ENCODE measurements at places on chromosomes 4 and X.

DNA sequence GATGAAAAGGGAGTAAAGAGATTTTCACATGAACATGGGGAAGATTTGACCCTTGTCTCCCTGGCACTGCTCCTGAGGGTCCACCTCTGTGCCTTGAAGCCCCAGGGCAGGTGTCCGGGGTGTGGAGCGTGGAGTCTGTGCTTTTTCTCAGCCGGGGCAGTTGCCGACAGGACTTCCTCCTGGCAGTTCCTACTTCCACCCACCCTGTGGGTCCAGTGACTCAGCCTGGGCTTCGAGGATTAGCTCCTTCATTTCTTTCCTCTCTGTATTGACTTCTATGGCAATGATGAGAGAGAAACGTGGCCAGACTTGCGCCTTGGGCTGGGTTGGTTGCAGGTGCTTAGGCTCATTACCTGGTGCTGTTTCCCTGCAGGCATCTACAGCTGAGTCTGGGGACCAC, 35.9 kb upstream of the CLCN4 start:
- no peak for DNase-seq

GRCh38 chr4:111113591-111113990, 490.7 kb upstream of the PITX2 start:
- no peak for DNase-seq

- no peak for DNase-seq
Observed at GRCh38 chr4:23728971-23729370, 160.9 kb downstream of the PPARGC1A start.

- peak; percentile 69 for DNase-seq
Observed at GRCh38 chr4:54233697-54234496, 4.8 kb downstream of the PDGFRA start.

- DNase-seq, result no peak
Observed at GRCh38 chr4:82797405-82798111, 1.0 kb downstream of the SCD5 start.

DNA sequence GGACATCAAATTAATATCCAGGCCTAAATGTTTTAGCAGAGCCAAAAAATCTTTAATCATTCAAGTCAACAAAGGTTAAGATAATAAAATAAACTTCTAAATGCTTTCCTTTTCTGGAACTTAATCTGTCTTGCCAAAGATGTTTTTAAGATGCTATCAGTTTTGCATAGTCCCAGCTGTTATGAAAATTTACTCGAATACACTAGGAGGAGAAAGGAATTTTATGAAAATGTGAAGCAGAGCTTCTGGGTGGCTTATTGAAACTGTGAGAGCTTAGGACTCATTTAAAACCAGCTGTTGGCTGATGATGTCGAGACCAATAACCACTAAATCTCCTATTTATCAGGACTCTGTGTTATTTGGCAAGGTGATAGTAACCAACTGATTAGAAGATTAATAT, 202.2 kb upstream of the ETNPPL start:
- no peak for DNase-seq

GRCh38 chrX:49838374-49838773, 9.3 kb downstream of the PAGE4 start:
- DNase-seq, result peak; percentile 2

DNA sequence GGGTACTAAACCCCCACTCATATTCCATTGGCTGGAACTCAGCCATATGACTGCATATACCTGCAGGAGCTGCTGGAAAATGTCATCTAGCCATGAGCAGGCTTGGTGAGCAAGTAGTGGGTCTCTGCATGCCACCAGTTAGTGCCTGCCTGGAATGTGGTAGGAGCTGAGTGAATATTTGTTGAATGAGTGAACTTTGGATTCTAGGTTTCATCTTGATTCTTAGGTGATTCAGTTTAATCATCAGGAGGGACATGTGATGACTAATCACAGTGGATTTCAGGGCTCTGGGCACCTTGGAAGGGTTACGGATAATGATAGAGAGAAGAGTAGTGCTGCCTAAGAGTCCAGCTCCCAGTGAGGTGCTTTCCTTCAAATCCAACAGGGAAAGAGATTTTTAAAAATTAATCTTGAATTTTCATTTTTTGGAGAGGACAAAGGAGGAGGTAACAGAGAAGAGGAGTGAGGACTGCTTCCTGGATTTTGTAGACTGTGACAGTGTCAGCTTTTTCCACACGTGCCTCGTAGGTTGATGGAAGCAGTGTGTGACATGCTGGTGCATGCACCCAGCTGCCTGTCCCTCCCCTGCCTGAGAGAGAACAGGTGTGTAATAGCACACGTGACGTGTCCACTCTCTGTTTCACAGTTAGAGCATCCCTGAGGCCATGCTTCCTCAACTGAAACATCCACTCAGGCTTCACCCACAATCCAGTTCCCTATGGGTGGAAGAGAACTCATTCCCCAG, 30.4 kb downstream of the NHS start:
- DNase-seq, result no peak

DNA sequence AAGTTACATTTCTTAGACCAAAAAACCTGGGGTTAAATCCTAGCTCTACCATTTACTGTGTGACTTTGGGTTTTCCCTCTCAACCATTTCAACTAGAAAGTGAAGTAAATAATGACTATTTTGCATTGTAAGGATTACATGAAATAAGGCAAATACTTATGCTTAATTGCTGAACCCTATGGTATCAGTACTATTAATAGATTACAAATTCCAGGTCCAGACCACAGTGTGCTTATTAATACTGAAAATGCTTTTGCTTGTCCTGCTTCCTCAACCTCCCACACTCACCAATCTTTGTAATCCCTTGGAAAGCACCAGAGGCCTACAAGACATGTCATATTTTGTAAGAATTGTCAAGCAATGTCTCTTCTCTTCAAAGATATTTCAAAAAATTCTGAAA, 456.5 kb downstream of the SPOCK3 start:
- no peak for DNase-seq

DNA sequence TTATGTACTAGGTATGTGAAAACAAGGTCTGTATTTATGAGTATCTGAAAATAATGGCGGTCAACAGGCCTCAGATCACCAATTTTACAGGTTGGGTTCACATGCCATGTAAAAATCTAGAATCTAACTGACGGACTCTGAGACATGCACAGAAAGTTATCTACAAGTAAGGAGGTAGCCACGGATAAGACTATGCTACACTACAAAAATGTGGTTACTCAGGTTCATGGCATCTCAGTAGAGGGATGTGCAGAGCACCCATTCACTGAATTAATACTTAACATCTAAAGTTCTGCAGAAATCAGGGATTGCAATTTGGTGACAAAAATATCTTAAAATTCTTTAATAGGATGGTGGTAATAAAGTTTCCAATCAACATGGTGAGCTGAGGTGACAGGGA, 155.9 kb downstream of the APBB2 start:
- no peak for DNase-seq

DNA sequence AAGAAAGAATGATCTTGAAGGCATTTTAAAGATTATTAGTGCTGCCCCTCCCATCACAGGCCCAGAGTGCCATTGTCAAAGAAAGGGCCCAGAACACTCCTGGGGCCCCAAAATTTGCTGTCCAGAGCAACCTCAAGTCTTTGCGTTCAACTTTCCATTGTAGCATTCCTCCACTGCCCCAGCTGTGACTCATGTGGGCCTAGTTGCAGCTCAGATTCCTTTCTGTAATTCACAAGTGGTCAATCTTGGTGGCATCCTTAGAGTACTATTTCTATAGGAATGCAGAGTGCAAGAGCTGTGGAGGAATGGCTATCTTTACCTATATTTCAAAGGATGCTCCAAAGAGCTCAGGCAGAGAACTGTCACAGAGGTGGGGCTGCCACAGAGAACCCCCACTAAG, 1500.8 kb upstream of the IGFBP7 start:
- no peak for DNase-seq

Measured in hematopoietic multipotent progenitor cell treated with erythropoietin and hydrocortisone succinate and interleukin-3 and kit ligand, for 15 days (in vitro differentiated cells).